ENCODE measurements at places on chromosomes 4 and X.

DNA sequence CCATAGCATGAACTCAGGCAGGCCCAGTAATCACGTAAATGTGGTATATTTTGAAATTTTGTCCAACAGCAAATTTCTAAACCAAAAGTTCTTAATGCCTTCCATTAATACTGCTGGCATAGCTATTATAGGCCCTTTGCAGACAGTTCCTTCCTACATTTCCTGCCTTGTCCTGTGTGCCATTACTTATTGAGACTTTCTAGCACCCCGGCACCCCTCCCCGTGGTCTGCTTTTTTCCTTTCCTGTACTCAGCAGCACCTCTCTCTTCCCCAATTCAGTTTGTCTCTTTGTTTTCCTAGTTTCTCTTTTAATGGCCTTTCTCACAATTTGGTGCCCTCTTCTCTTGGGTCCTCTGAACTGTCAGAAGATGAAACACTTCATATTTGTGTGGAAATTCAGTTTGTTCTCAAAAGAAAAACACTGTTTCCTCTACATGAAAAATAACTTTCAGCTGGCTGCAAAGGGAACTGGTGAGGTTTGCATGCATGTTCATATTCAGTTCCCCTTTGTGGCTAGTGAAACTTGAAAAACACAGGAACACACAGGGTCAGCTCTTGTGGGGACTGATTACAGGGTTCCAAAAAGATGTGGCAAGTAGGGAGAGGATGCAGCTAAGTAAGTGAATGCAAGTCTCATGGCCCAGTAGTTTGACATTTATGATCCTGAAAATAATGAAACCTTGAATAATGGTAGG is 17.1 kb downstream of the GPR34 start:
- no peak for DNase-seq

DNA sequence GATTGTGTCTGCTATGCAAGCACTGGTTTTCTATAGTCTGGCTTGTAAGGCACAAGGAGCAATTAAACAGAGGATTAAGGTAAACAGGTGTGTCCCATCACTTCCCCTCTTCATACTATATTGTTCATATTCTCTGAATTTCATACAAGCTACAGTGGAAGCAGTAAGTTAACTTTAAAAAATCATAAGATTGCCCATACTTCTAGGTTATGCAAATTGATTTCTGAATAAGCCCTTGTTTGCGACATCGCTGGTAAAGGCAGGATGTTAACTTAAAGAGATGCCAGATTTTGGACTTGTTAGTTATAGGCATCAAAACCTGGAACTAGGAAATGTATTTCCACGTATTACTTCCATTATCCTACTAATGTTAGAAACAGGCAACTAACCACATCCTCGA is 1.0 kb upstream of the TMEM131L start:
- no peak for DNase-seq

DNA sequence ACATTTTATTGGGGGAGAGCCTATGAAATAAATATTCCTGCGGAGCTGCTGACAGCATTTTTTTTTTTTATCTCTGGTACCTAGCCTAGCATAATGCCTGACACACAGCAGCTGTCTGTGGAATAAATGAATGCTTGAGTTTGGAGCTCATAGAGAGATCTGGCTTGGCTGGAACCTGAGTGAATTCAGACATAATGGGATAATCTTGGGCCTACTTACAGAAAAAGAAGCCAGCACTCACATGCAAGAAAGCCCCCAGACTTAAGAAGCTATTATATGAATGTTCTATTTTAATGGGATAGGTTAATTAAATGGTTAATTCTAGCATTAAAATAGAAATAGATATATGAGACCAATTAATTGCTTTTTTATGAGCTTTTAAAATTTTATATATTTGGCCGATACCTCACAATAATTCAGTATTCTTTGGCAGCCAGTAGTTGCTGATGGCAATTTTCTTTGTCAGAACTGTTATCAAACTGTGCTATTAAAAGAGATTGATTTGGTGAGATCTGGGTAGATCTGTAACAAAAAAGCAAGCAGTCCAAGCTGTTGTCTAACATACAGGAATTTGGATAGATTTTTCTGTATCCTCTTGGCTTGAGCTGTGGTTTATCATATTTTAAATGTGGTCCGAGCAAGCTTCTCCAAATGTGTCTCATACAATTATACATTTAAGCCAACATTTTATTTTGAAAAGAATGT is 654.2 kb downstream of the PCDH7 start:
- no peak for DNase-seq

DNA sequence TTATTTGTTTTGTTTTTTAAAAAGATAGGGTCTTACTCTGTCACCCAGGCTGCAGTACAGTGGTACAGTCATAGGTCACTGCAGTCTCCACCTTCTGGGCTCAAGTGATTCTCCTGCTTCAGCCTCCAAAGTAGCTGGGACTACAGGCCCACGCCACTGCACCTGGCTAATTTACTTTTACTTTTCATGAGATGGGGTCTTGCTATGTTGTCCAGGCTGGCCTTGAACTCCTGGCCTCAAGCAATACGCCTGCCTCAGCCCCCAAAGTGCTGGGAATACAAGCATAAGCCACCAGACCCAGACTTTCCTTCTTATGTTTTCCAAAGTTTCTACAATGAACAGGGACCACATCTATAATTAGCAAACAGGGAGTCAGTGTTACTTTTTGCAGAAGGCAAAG is 37.9 kb upstream of the MXD4 start:
- no peak for DNase-seq

- DNase-seq: no peak
Measured at GRCh38 chrX:111728096-111728495, 47.1 kb downstream of the ALG13 start.

DNA sequence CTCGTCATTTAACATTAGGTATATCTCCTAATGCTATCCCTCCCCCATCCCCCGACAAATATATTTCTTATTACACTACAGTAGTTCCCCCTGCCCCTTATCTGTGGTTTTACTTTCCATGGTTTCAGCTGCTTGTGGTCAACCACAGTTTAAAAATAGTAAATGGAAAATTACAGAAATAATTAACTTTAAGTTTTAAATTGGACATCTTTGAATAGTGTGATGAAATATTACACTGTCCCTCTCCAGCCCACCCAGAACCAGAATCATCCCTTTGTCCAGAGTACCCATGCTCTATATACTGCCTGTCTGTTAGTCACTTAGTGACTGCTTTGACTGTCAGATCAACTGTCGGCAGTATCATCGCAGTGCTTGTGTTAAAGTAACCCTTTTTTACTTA is 47.4 kb upstream of the VEGFC start:
- DNase-seq: no peak

GRCh38 chr4:162985131-162985530 is 181.6 kb downstream of the NAF1 start:
- DNase-seq: no peak

- no peak for DNase-seq
Measured at GRCh38 chr4:165198329-165198728, 9.0 kb upstream of the KLHL2 start.

- no peak for DNase-seq
Measured at GRCh38 chr4:107888237-107888636, 43.1 kb upstream of the CYP2U1 start.

DNA sequence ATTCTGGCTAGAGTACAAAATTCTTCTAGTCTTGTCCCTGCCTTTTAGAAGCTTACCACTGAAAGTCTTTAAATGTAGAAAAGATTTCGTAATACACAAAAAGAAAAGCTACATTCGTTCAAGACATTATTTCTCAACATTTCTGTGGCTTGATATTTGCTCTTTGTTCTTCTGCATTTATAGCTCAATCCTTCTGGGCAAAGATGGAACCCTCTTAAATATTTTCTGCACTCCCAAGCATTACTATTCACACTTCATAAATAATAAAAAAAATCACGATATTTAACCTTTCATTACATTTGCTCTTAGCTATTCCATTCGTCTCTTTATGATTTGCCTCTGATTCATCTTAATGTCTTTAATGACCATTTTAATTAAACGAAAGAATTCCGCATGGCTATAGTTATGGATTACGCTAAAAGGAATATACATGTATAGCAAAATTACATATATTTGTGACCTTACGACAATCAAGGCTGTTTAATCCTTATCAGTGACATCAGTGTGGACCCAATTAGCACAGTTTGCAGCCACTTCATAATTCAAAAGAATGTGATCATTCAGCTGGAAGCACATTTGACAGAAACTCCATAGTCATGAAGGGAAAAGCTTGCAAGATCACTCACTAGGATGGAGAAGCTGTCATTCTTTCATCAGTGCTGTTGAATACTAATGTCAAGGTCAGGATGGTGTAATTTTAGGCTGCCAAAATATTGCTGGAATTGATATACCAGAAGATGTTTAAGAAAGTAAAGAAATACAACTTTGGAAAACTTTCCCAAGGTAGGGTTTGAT is 1075.0 kb upstream of the TENM3 start:
- DNase-seq: no peak

Measured in cortex of kidney (tissue), 1 donor.